ENCODE measurements at places on chromosomes 2 and 18. TPM values are rescaled to one million over a fixed set of nuclear protein-coding genes. Genes with fewer than 3 reads are reported as not detected.

ITGB6 gene
- polyA plus RNA-seq, result 11.7 TPM

CLEC4F gene
- polyA plus RNA-seq, result not detected

TMEM150A gene
- 35.1 TPM for polyA plus RNA-seq

SGPP2 gene
- 17.1 TPM for polyA plus RNA-seq

KCNJ3 gene
- 9.0 TPM for polyA plus RNA-seq

SKA1 gene
- polyA plus RNA-seq, result 5.7 TPM

DIS3L2 gene
- 42.6 TPM for polyA plus RNA-seq

EVX2 gene
- not detected for polyA plus RNA-seq

PDE1A gene
- 24.5 TPM for polyA plus RNA-seq

DNA sequence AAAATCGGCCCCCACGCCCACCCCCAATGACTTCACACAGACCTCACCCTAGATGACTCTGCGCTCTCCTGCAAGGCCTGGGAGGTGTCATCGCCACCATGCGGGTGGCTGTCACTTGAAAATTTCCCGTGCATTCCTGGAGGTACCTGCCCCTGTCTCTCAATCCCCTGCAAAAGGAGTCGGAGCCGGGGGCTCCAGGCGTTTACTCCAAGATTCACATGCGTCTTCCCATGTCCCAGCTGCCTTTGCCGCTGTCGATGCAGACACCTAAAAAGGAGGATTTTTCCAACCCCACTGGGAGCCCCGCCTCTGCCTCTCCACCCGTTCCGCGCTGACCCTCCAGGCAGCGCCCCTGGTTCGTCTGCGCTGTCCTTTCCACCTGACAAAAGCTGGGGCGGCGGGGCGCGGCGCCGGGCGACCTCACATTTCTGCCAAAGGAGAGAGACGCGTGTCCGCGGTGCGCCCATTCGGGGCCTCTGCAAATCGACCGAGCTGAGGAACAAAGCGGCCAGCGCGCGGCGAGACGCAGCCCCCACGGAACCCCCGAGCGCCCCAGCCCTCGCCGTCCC lies 667 bp downstream of the REEP1 start:
- DNase-seq, result no peak

- DNase-seq, result no peak
Observed at GRCh38 chr2:41180387-41180786, 728.5 kb upstream of the SLC8A1 start.

- DNase-seq, result no peak
Observed at GRCh38 chr2:56217106-56217505, 33.3 kb downstream of the CCDC85A start.

GRCh38 chr2:182014284-182014683 lies 28.6 kb downstream of the PPP1R1C start:
- no peak for DNase-seq

GRCh38 chr2:877747-878146 lies 72.9 kb upstream of the SNTG2 start:
- DNase-seq, result no peak

GRCh38 chr2:237192881-237193280 lies 107.2 kb downstream of the COPS8 start:
- no peak for DNase-seq

DNA sequence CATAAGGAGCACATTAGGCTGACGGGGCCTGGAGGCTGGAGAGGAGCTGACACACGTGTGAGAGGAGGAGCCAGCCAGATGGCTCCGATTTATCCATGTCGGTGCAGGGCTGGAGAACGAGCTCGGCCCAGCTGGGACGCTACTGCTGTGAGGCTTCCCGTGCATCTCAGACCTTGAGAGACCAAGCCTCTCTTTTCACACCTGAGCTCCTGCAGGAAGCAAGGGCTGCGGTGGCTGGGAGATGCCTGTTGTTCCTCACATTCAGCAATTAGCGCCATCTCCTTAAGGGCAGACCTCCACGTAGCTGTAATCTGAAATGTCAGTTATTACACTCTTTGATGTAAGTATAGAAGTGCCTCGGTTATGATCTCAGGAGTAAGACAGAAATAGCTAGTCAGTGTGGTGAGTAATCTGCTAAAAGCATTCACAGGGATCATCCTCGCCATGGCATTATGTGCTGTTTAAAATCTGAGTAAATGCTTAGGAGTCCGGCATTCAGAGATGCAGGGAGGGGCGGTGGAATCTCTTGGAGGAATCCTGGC lies 107.9 kb downstream of the PRKCE start:
- no peak for DNase-seq

- no peak for DNase-seq
Observed at GRCh38 chr2:216571178-216571908, 61.9 kb upstream of the IGFBP2 start.

GRCh38 chr18:55013086-55013485 lies 53.8 kb upstream of the CCDC68 start:
- DNase-seq, result no peak

DNA sequence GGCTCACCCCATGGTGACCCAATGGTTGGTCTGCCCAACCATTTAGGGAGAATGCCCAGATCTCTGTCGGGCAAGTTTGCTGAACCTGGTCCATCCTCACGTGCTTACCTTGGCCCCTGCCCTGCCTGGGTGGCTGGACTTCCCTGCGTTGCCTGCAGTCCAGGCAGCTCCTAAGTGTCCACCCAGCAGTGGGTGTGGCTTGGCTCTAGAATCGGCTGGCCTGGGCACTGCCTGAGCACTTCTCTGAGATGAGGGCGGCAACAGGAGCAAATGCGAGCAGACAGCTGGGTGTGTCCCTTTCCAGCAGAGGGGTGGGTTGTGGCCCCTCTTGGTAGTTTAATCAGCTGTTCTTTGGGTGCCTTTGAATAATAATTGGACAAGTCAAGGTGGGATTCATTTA lies 11.3 kb downstream of the PCARE start:
- no peak for DNase-seq

- DNase-seq, result peak; percentile 35
Observed at GRCh38 chr2:189287982-189288521, 108.5 kb upstream of the COL5A2 start.

GRCh38 chr2:45929674-45930395 lies 278.4 kb downstream of the PRKCE start:
- no peak for DNase-seq

GRCh38 chr18:13051950-13052349 lies 60.8 kb downstream of the CEP192 start:
- no peak for DNase-seq

DNA sequence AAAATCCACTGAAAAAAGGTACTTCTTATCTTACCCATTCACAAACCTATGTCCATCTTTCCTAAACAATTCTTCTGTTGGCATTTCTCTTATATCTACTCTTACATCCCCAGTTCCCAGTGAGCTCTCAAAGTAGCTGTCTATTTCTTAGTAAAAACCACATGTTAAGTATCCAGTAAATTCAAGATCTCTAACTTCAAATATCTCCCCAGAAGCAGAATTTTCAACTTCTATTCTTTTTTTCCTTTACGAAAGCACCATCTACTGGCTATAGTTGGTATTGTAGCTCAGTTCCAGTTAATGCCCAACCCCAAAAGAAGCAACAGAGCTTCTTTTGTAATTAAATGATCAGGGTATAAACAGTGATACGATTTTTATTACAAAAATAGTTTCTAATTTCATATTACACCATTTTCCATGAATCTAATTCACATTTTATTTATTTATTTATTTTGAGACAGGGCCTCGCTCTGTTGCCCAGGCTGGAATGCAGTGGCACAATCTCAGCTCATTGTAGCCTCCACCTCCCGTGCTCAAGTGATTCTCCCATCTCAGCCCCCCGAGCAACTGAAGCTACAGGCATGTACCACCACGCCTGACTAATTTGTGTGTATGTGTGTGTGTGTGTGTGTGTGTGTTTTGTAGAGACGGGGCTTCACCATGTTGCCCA lies 28.5 kb downstream of the HRH4 start:
- DNase-seq, result peak; percentile 34

GRCh38 chr2:83364264-83364663 lies 1094.8 kb downstream of the SUCLG1 start:
- no peak for DNase-seq

DNA sequence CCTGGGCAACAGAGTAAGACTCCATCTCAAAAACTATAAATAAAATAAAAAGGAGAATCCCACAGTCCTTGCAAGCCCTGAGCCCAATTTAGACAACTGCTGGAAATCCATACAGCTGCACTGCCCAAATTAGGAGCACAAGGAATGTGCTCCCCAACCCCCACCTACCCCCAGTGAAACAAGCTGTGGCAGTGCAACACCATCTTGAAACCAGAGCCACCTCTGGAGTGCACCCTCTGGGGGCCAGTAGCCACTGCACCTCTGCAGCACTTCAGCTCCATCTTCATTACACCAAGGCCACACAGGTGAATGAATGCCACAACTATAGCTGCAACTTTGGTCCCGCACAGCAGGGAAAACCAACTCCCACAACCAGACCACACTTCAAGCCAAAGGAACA lies 37.3 kb downstream of the USP34 start:
- no peak for DNase-seq

DNA sequence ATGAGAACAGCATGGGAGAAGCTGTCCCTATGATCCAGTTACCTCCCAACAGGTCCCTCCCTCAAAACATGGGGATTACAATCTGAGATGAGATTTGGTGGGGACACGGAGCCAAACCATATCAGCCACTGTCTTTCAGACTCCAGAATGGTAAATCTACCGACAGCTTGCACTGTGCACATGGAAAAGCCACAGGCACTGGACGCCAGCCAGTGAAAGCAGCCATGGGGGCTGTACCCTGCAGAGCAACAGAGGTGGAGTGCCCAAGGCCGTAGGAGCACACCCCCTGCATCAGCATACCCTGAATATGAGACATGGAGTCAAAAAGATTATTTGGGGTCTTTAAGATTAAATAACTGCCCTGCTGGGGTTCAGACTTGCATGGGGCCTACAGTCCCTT lies 218.4 kb downstream of the PDE1A start:
- DNase-seq, result no peak

DNA sequence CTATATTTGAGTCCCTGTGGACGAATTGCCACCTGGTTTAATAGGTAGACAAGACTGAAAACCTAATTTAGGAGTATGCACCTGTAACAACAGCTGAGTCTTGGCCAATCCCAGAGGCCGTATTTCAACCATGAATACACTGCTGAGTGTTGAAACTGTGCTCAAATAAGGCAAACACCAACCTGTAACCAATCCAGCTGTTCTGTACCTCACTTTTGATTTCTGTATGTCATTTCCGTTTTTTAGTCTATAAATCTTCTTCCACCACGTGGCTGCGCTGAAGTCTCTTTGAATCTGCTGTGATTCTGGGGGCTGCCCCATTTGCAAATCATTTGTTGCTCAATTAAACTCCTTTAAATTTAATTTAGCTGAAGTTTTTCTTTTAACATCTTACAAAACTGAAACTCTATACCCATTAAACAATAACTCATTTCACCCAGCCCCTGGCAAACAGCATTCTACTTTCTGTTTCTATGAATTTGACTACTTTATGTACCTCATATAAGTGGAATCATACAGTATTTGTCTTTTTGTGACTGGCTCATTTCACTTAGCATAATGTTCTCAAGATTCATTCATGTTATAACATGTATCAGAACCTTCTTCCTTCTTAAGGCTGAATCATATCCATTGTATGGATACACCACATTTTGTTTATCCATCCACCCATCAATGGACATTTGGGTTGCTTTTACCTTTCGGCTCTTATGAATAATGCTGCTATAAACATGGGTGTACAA lies 7.5 kb upstream of the YPEL5 start:
- no peak for DNase-seq

- DNase-seq, result no peak
Observed at GRCh38 chr2:143891879-143892308, 628.0 kb downstream of the ZEB2 start.

GRCh38 chr2:138502255-138503086 lies 901 bp downstream of the SPOPL start:
- no peak for DNase-seq

DNA sequence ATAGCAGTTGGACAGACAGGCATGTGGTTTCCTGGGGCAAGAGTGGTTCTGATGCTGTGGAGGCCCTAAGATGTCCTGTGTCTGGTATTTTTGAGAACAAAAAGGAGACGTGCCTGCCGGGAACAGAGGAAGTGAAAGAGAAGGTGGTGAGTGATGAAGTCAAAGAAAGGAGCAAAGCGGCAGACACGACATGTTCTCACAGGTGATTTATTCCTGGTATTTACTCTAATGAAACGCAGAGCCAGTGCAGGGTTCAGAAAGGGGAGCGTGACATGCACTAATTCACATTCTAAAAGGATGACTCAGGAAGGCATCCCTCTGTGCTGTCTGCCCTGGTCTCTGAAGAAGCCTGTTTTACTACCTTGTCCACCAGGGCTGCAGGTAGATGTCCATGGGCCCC lies 211.0 kb downstream of the KCNE4 start:
- DNase-seq, result no peak

DNA sequence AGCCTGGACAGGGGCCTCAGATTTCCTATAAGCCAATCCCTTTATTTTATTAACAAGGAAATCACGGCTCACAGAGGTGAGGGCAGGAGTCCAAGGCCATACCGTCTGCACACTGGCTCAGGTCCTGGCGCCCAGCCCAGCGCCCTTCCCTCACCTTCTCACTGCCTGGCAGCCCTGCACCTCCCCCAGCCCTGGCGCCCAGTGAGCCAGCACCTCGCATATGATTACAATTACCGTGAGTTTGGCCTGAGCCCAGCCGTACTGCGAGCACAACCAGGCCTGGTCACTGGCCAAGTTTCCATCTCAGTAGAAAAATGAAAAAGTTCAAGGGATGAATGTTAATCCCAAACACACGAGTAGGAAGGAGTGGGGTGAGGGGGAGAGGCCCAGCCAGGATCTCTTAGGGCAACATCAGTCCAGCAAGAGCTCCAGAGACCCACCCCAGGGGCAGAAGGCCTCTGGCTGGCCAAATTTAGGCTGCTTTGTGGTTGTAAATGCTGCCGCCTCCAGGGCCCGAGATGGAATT lies 68.4 kb downstream of the MCFD2 start:
- DNase-seq, result peak; percentile 82

GRCh38 chr2:20674974-20675679 lies 8.2 kb downstream of the GDF7 start:
- no peak for DNase-seq

DNA sequence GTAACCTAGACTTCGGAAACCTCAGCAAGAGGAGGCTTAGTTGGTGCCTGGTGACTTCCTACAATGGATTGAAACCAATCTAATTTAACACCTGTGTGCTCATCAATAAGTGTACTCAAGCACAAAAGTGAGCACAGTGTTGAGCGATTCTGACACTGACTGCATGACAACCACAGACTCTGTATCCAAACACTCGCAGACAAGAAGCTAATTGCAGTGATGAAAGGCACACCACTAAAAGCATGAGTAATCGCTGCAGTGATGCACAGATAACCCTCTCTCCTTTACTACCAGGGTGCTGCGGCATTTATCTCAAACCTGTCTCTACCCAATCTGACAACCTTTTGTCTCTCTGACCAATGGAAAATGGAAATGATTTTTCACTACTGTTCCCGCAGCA lies 168.1 kb downstream of the AFF3 start:
- no peak for DNase-seq

DNA sequence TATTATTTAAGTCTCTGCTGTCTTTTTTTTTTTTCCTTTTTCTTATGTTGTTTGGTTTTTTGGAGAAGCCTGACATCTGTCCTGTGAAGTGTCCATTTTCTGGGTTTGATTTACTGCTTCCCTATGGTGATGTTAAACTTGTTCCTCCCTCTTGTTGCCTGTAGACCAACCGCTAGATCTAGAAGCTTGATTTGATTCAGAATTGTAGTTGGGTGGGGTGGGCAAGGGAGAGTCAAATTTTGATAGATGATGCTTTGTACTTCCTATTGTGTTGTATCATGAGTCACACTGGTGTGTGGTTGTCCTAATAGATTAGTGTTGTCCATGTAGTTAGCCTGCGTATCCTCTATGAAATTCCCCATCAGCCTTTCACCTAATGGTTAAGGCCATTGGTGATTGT lies 35.4 kb downstream of the CAB39 start:
- DNase-seq, result no peak
